ENCODE measurements at places on chromosomes 16 and 17.

GRCh38 chr16:64297863-64298600, 823.8 kb downstream of the CDH11 start:
- DNase-seq, result no peak

- DNase-seq, result no peak
Measured at GRCh38 chr16:84332975-84333684, 35.2 kb upstream of the ATP2C2 start.

- DNase-seq, result no peak
Measured at GRCh38 chr17:81927152-81927652, 333 bp downstream of the MAFG start.

DNA sequence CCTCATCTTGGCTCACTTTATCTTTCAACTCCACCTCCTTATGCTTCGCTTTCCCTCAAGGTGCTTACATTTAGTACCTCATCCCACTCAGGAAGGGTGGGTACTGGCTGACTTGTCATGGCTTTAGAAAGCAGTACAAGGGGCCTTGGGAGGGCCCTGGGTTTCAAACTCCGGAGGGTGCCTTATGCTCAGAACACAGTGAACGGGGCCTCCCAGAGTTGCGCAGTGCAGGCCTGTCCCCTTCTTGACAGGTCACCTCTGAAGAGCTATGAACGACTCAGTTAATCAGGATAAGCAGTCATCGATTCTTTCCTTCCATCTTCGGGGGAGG, 6.0 kb downstream of the COG1 start:
- DNase-seq, result no peak

- DNase-seq, result no peak
Measured at GRCh38 chr16:6853565-6853964, 479.1 kb upstream of the RBFOX1 start.

DNA sequence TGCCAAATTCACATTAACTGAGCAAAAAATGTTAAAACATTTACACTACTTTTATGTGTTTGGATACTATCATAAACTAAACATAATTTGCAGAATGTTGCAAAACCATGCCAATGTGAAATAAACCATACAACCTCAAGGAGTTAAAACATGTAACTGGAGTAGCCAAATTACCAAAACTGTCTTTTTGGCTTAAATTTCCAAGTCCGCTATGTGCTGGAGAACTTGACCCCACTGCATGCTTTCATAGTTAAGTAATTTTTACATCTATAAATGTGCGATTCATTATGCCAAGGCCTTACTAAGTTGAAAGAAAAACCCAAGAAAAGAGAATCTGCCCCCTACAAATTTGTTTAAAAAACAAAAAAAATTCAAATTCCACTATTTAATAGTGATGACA, 28.2 kb downstream of the BRD7 start:
- DNase-seq, result no peak

DNA sequence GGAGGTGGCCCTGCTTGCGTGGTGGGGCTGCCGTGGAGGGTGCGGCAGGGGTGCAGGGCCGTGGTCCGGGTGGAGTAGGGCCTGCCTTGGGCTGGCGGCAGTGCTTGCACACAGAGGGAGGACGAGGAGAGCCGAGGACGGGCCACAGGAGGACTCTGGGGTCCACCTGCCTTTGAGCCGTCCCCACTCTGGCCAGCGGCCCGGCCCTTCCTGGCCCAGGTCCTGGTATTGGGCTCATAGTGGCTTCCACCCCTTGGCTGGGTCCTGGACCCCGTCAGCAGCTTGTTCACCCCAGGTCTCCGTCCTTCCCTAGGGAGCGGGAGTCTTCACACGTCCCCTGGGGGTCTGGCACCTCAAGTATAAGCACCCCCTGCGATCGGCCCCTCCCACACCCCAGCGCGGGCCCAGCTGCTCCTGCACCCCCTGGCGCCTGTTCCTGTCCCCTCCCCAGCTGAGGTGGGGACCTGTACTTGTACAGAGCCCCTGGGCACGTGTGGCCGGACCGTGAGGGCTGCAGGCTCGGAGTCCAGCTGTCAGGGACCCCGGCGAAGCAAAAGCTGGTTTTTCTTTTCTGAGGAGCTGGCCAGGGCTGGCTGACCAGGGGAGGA, 40.1 kb downstream of the SOX8 start:
- DNase-seq, result no peak

DNA sequence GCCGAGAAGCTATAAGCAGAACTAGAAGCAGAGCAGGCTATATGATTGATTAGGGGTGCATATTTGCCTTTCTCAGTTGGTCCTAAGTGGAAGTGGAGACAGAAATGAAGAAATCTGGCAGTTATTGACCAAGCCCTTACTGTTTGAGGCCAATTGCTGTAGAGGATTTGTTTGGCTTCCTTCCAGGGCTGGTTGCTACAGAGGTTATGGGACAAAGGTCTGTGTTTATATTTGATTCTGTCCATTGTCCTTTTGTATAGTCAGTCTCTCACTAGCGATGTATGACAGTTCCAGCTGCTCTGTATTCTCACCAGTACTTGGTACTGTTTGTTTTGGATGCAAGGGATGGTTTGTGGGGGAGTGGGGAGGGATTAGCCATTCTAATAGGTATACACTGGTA, 7.3 kb upstream of the ALOX15 start:
- no peak for DNase-seq

DNA sequence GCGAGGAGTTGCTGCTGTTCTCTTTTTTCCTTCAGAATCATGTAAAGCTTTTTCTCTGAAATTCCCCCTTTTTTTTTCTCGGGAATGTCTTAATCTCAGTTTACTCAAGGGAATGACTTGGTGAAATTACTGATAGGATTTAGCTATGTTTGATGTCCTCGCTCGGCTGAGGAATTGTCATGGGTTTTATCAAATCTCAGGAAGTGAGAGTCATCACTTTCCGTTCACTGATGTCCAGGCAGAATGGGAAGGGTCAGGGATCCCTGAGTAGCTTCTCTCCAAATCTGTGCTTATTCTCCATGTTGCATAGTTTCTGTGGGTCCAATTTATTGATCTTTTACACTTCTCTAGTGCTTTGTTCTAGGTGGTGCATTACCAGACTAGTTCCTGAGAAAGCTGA, 6.3 kb downstream of the IGSF6 start:
- DNase-seq, result no peak

- DNase-seq, result no peak
Measured at GRCh38 chr16:3945751-3946603, 65.5 kb upstream of the CREBBP start.

GRCh38 chr16:7246578-7246977, 86.1 kb upstream of the RBFOX1 start:
- no peak for DNase-seq

DNA sequence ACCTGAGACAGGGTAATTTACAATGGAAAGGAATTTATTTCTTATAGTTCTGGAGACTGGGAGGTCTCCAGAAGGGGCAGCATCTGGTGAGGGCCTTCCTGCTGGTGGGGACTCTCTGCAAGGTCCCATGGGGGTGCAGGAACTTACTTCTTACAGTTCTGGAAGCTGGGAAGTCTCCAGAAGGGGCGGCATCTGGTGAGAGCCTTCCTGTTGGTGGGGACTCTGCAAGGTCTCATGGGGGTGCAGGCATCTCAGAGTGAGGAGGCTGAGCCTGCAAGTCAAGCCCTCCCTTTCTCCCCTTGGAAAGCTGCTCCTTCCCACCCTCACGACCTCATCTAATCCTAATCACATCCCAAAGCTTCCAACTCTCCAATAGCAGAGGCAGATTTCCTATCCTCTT, 157.4 kb downstream of the FOXL1 start:
- no peak for DNase-seq

- DNase-seq, result no peak
Measured at GRCh38 chr16:35750701-35751104, 2291.3 kb downstream of the TP53TG3F start.

GRCh38 chr17:330993-331701, 21.5 kb downstream of the RPH3AL start:
- DNase-seq, result no peak

DNA sequence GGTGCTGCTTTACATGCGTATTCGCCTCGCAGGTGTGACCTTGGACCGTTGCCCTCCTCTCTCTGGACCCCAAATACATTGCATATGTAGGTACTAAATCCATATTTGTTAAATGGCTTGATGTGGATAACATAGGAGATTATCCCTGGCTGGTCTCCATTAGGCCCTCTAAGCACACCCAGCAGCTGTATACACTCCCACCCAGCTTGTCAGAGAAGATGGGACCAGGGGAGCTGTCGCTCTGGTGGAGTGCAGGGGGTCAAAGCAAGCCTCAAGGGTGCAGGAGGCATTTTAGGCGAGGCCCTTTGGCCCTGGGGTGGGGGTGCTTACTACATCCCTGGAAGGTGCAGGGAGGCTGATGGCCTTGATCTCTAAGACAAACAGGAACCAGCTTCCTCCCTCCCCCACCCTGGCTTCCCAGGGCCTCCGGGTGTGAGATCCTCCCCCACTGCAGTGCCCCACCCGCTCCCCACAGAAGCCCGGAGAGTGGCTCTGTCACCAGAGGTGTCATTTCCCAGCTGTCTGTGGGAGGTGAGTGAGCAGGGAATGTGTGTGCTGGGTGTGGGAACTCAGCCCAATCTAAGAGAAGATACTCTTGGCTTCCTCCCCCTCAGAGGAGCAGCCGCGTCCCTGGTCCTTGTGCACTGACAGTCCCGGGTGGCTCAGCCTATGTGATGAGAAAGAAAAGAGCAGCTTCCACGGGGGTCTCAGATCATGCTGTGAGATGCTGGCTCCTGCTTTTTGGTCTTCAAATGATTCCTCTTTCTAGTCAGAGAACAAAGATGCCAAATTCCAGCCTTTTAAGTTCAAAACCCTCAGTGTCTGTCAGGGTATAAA, 1.4 kb upstream of the VAMP2 start:
- DNase-seq, result peak; percentile 78

DNA sequence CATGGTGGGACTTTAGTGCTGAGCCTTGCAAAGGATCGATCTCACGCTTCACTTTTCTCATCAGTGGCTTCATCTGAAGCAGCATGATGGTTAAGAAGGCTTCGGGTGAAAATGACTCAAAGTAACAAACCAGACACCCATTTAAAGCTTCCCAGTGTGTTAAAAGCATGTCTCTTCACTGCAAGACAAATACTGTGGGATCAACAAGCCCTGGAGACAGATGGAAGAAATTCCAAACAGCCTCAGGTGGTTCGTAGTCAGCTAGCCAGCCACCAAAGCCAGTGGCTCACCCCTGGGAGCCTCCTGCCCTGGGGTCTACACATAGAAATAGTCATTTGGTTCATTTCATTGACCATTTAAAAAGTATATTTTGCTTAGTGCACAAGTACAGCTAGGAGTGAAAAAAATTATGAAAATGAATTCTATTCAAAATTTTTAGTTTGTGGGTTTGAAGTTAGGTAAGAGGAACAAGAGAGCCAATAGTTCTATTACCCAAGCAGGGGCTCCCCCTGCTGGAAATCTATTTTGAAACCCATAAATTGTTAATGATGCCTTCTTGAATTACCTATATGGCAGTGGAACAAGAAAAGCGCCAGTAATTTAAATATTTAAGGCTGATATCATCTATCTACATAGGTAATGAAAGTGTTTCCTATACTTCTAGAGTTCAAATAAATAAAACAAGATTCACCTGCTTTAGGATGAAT, 51.6 kb downstream of the PMP22 start:
- DNase-seq, result peak; percentile 7

GRCh38 chr17:48720266-48721008, 1.9 kb downstream of the PRAC1 start:
- DNase-seq, result no peak

GRCh38 chr17:37327341-37328090, 48.3 kb upstream of the C17orf78 start:
- DNase-seq, result no peak

DNA sequence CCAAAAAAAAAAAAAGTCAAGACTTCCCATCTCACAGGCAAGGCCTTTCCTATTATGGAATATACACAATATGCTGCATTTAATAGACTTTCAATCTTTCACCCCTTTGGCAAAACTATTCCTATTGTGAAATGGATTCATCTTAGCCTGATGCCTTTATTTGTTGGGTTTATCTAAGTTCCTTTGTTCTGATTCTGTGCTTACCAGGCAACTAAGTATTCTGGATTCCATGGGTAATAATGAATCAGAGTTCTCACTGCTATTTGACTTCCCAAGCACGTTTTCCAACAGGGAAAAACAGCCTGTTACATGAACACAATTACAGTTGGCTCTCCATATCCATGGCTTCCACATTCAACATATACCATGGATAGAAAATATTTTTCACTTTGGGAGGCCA, 135.5 kb downstream of the MYO1D start:
- no peak for DNase-seq

GRCh38 chr16:8712589-8713361, 38.4 kb downstream of the ABAT start:
- DNase-seq, result no peak

- no peak for DNase-seq
Measured at GRCh38 chr17:65277576-65277975, 140.4 kb downstream of the RGS9 start.

DNA sequence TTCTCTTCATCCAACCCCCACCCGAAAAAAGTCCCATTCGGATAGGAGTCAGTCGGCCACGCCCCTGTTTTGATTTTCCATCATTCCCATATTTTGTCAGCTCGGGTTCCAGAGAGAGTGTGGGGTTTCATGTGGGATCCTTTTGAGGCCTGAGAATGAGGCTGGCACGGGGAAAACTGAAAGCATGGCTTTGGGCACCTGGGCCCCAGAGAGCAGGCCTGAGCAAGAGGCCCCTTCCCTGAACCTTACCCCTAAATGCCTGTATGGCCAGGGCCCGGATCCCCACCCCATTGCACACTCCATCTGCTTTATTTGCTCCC, 4.6 kb upstream of the HOXB4 start:
- no peak for DNase-seq

GRCh38 chr17:60165971-60166370, 16.2 kb downstream of the CA4 start:
- DNase-seq, result peak; percentile 64

- no peak for DNase-seq
Measured at GRCh38 chr17:30299000-30299399, 7.3 kb upstream of the BLMH start.

DNA sequence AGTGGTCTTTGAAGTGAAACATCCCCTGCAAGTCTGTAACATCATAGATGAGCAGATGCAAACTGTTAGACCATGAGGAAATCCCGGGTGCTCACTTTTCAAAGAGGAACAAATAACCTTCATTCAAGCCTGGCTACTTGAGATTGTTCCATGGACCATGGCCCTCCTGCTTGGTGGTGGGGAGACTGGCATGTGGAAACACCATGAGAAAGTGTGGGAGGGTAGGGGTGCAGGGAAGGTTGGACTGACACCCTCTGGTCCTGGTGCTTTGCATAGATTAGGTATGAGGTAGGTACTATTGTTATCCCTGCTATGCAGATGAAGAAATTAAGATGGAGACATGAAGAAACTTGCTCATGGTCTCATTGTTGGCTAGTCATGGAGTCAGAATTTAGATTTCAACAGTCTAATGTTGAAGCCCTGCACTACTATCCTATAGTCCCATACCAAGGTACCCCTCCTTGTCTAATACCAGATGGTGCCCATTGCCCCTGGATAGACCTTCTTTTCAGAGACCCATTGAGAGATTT, 59.0 kb downstream of the SPACA3 start:
- no peak for DNase-seq
